Aorta (tissue), 5 donors: ENCODE measurements at places on chromosomes 3 and 15. TPM values are rescaled to one million over a fixed set of nuclear protein-coding genes. Genes with fewer than 3 reads are reported as not detected.

The PAK6 gene
- total RNA-seq = 0.91 TPM

The LINGO1 gene
- 2.1 TPM for total RNA-seq

The UNC45A gene
- 90.1 TPM for total RNA-seq

- no peak for DNase-seq
Observed at GRCh38 chr3:196662033-196662432, 22.5 kb downstream of the NRROS start.

- no peak for DNase-seq
Observed at GRCh38 chr3:118682921-118683320, 351.7 kb downstream of the IGSF11 start.

DNA sequence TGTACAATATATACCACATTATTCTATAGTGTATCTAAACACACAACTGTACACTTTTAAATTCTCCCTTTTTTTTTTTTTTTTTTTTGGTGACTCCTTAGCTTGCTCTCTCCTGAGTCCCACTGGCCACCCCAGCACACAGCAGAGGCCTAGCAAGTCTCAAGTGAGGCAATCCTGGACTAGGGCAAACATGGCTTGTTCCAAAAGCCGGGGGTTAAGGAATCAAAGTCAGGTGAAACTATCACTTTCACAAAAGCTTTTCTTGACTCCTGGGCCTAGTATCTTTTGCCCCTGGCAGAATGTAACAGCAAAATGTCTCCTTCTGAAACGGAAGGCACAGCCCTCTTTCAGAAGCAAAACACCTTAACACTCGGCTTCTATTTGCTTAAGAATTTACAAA lies 5.8 kb downstream of the EOMES start:
- no peak for DNase-seq

The GUCA1C gene
- not detected for total RNA-seq

DNA sequence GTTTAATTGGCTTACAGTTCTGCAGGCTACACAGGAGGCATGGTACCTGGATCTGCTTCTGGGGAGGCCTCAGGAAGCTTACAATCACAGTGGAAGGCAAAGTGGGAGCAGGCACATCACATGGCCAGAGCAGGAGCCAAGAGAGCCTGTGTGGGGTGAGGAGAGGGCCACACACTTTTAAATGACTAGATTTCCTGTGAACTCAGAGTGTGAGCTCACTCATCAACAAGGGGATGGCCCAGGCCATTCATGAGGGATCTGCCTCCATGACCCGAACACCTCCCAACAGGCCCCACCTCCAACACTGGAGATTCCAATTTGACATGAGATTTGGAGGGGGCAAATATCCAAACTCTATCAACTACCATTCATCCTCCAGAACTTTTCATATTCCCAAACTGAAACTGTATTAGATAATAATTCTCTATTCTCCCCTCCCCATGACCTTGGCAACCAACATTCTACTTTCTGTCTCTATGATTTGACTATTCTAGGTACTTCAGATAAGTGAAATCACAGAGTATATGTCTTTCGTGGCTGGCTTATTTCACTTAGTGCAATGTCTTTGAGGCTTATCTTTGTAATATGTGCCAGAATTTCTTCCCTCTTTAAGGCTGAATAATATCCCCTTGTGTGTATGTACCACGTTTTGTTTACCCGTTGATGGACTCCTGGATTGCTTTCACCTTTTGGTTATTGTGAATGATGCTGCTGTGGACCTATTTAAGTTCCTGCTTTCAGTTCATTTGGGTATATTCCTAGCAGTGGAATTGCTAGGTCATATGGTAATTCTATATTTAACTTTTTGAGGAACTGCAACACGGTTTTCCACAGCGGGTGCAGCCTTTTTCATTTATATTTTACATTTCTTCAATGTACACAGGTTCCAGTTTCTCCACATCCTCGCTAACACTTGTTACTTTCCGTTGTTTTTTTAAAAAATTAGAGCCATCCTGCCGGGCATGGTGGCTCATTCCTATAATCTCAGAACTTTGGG lies 43.8 kb downstream of the TKT start:
- no peak for DNase-seq

- no peak for DNase-seq
Observed at GRCh38 chr15:70387081-70387480, 289.4 kb upstream of the TLE3 start.

DNA sequence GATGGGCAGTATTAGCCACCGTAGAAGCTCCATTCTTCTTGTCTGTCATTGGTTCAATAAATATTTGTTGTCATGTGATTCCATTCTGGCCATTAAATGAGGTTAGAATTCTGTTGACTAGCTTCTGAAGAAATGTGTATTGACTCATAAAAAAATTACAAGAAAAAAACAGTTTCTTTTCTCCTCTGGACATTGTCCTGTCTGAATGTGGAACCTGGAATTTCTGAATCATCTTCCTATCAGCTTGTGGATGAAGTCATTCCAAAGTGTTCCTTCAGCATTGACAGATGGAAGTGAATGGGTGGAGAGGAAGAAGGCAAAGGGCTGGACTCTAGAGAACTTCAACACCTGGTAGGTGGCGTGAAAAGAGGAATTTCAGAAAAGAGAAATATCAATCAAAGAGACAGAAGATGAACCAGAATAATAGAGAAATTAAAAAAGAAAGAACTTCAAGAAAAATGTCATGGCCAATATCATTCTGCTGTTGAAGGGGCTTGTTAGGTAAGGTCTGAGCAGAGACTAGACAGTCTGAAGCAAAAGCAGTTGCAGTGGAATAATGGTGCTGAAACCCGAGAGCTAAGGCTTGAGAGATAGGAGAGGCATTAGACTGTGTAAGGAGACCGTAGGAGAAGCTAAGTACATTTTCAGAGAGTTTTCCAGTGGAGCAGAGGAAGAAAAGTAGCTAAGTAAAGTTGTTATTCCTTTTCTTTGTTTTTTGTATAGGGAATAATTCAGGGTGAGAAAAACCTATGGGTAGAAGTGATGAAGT lies 806.6 kb downstream of the SQOR start:
- DNase-seq = no peak

- DNase-seq = no peak
Observed at GRCh38 chr3:76694063-76694462, 345.8 kb upstream of the ROBO2 start.

DNA sequence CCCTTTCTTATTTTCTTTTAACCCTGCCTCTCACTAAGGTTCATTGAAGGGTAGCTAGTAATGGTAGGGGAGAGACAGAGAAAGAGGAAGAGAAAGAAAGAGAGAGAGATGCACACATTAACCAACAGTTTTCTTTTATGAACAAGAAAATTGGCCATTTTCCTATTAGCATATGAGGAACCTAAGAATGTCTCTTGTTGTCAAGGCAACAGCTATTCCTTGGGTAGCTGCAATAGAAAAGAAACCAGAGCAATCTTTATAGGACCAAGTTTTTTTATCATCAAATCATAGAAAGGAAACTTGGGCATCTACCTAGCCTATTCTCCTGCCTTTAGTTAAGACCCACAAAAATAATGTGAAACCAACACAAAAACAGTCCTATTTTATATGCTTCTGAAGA lies 15.0 kb upstream of the CCDC39 start:
- no peak for DNase-seq

GRCh38 chr3:11546657-11547302 lies 96.9 kb downstream of the VGLL4 start:
- peak; percentile 44 for DNase-seq

GRCh38 chr15:78394981-78395616 lies 42.9 kb upstream of the IREB2 start:
- peak; percentile 35 for DNase-seq

GRCh38 chr3:12934431-12934830 lies 93.1 kb upstream of the RPL32 start:
- peak; percentile 95 for DNase-seq

DNA sequence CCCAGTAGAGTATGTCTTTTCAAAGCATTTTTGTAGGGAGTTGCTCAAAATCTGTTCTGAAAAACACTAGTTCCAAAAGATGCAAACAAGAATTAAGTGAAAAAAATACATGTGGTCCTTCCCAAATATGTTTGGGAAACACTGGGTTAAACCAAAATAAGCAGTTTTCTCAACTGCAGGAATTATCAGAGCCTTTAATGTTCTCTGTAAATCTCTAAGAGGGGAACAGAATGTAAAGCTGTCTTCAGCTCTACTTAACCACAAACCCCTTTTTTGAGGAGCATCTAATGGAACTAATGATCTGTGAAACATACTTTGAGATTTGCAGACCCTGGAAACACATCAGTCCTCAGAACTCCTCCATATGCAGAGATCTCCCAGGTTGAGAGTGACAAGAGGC lies 9.9 kb downstream of the AQP9 start:
- DNase-seq = no peak

DNA sequence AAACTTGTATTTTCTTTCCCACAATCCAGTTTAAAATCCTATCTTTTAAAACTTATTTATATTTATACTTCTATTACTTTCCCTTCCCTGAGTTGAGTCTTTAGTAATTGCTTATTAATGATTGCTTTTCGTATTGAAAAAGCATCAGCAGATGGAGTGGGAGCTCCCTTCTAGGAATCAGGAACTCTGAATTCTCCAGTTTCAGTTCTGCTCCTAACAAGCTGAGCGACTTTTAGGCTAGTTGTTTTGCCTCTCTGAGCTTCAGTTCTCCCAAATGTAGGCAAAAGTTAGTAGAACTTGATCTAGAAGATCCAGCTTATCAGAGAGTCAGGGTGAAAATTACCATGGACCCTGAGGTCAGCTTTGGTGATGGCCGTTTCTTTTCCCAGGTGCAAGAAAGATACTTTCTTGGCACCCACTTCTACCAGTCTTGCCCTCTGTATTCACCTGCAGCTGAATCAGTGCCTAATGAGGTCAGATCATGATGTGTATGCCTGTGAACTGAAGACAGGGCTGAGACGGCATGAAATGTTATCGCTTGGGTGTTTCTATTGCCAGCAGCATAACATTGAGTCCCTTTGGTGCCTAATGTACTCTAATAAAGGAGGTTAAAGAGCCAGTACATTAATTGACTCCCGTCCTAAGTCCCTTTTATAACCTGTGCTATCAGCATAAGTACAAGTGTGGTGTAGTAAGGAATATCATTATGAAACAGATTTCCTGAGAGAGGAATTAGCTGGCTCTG lies 194.5 kb upstream of the TBC1D5 start:
- DNase-seq = no peak

The RPL39L gene
- 10.5 TPM for total RNA-seq

The CXCR6 gene
- 2.8 TPM for total RNA-seq

GRCh38 chr15:38266247-38266986 lies 13.8 kb downstream of the SPRED1 start:
- no peak for DNase-seq

DNA sequence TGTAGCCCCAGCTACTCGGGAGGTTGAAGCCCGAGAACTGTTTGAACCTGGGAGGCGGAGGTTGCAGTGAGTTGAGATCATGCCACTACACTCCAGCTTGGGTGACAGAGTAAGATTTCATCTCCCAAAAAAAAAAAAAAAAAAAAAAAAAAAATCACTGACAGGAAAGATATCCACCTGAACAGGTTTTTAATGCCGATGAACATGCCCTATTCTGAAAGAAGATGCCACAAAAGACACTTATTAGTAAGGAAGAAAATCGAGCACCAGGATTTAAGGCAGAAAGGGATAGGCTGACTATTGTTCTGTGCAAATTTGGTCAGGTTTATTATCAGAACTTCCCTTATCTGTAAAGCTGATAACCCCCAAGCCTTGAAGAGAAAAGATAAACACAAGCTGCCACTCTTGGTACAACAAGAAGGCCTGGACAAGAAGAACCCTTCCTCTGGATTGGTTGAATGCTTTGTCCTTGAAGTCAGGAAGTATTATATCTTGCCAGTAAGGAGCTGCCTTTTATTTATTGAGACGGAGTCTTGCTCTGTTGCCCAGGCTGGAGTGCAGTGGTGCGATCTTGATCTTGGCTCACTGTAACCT lies 2.7 kb upstream of the PARP16 start:
- DNase-seq = no peak

- no peak for DNase-seq
Observed at GRCh38 chr15:57681011-57681410, 25.5 kb upstream of the POLR2M start.

The AADACL2 gene
- not detected for total RNA-seq

GRCh38 chr15:93029214-93029835 lies 59.7 kb downstream of the RGMA start:
- no peak for DNase-seq

DNA sequence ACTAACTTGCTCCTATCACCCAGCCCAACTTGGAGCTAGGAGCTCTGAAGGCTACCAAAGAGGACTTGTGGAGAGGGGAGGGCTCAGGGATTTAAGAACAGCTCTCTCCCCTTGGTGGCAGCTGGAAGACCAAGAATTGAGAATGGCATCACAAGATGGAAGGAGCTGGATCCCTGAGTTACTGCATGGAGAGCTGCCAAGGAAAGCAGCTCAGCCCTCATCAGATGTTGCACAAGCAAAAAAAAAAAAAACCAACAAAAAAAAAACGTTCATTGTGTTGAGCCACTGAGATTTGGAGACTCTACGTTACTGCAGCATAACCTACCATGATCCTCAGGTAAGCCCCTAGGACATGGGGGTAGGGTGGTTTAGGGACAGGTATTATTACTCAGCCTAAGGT lies 41.0 kb downstream of the ITGB5 start:
- DNase-seq = no peak

The EXD1 gene
- not detected for total RNA-seq

GRCh38 chr3:8324747-8325146 lies 176.9 kb upstream of the LMCD1 start:
- peak; percentile 77 for DNase-seq

DNA sequence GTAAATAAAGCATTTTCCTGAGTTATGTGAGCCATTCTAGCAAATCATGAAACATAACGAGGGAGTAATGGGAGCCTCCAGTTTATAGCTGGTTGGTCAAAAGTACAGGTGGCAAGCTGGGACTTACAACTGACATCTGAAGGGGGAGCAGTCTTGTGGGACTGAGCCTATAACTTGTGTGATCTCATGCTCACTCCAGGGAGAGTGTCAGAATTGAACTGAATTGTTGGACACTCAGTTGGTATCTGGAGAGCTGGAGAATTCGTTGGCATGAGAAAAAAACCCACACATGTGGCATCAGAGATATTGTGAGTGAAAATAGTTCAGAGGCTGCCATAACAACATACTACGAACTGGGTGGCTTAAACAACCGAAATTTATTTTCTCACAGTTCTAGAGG lies 22.8 kb upstream of the DENND6A start:
- no peak for DNase-seq

DNA sequence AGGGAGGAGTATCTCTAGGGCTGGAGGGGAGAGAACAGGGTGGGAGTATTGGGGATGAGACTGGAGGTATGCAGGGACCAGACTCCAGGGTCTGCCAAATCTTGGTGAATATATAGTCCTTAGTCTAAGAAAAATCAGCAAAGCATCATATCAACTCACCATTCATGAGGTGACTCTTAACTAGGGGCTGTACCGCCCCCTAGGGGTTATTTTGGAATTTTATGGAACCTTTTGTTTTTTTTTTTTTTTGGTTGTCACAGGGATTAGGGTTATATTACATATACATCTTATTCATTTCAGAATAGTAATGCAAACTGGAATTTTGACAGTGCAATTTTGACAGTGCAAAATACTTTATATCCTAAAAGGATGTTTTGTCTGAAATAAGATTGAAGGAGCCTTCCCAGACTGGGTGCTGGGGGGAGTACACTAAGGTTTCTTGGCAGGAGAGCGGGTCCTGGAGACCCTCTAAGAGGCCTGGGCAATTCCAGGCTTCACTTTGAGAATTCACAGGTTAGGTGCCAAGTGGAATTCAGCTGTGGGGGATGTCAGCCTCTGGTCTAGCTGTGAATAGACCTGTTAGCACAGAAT lies 7.5 kb downstream of the CMTM7 start:
- DNase-seq = no peak
